ENCODE measurements at places on chromosomes 4 and X.

DNA sequence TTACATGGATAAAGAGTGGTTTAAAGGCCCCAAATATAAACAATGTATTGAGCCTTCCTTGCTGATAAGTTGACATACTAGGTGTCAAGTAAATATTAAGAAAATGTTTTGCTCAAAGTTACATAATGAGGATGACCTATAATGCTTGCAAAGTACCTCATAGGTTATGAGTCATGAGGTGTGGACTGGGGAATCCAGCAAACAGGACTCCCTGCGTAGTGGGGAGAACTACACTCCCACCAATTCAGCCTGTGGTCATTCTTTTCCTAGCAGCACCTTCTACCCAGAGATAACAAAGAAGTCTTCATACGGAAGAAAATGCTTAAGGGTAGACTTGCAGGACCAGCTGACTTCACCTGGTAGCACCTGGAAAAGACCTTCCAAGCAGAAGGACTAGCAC, 418.9 kb upstream of the CPEB2 start:
- DNase-seq = no peak

DNA sequence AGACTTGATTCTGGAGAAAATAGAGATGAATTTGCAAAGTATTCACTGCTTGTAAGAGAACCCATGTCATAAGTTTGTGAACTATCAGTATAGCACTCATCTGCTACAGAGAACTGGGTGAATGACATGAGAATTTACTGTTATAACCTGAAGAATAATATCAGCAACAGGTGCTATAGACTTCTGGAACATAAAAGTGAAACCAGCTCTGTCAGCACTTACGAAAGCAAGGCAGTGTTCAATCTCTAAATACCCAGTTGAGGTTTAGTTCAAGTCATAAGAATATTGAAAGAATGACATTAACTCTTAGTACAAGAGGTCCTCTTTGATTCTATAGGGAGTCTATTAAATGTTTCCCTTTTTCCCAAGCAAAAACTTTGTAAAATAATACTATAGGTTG, 232.9 kb upstream of the ANKRD50 start:
- DNase-seq = no peak

DNA sequence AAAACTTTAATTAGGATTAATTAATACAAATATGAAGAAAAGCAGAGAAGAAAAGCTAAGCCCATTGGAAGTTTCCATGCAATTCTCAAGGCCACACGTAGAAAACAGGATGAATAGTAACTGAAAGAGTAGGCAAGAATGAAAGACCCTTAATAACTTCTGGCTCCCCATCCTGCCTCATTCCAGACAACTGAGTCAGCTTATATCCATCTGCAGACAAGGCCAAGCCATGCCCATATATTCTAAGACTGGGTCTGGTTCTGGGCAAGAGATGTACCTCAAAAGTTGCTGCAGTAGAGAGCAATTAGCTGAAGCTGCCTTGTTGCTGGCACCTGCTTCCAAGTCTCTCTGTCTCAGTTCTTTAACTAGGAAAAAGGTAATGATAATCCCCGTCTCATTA, 244.1 kb downstream of the GPC3 start:
- no peak for DNase-seq

GRCh38 chr4:134691915-134692314, 490.3 kb upstream of the PABPC4L start:
- DNase-seq = no peak

DNA sequence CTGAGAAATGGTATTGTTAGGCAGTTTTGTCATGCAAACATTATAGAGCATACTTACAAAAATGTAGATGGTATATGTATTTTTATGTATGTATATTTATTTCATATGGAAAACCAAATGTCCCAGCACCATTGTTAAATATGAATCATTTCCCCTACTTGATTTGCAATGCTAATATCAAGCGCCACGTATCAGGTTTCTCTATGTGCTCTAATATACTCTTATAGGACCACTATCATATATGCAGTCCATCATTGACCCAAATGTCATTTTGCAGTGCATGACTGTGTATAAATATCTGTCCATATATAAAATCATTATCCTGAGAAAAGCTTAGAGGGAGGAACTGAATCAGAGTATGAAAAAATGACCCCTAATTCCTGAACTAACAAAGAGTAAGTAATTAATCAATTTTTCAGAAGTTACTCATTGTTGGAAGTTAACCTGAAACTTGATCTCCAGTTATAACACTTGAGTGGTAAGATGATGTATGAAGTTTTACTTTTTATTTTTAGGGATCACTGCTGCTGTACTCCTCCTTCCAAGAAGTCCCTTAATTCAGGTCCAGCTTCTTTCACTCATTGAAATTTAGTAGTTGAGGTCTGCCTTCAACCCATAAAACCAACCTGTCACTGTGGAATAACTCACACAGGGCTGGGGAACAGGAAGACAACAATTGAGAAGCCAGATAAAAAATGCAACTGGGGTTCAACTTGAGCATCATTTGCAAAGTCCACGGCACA, 134.8 kb upstream of the LDB2 start:
- no peak for DNase-seq

GRCh38 chr4:705278-706082, at the start of gene PCGF3:
Gene PCGF3 (plus strand): TSS chr4:705832. CDS start chr4:733681, 27,849 bp downstream.
- peak; percentile 81 for DNase-seq

- no peak for DNase-seq
Observed at GRCh38 chrX:41133551-41133950, 48.3 kb downstream of the USP9X start.

- no peak for DNase-seq
Observed at GRCh38 chr4:152655272-152656129, 24.3 kb downstream of the TMEM154 start.

- DNase-seq = no peak
Observed at GRCh38 chr4:152572417-152573086, 36.7 kb upstream of the FBXW7 start.

GRCh38 chr4:185305979-185306442, 89.7 kb downstream of the LRP2BP start:
- DNase-seq = no peak

DNA sequence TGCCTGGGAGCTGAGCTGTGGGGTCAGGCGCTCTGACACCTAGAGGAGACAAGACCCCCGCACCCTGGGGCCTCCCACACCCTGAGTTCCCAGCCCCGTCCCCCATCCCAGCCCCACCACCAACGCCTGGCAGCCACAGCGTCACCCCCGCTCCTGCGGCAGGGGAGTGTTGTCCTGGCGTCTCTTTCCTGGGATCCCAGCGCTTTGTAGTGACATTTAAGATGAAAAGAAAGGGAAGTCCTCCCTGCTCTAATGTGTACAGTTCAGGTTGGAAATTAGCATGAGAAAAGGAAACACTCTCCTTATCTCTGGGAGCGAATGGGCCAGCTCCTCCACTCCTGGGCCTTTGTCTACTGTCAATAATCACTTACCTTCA, 112.1 kb downstream of the FAM53A start:
- no peak for DNase-seq

- DNase-seq = no peak
Observed at GRCh38 chrX:21153503-21153902, 220.7 kb upstream of the CNKSR2 start.

- DNase-seq = no peak
Observed at GRCh38 chr4:56804551-56804950, 16.9 kb downstream of the SPINK2 start.

- DNase-seq = no peak
Observed at GRCh38 chr4:139767168-139767567, 101.5 kb downstream of the MGST2 start.

- DNase-seq = no peak
Observed at GRCh38 chr4:29081234-29081955, 1638.8 kb upstream of the PCDH7 start.

GRCh38 chr4:14888790-14889572, 113.3 kb upstream of the CPEB2 start:
- no peak for DNase-seq

GRCh38 chr4:112717856-112718255, 80.9 kb downstream of the LARP7 start:
- DNase-seq = no peak

DNA sequence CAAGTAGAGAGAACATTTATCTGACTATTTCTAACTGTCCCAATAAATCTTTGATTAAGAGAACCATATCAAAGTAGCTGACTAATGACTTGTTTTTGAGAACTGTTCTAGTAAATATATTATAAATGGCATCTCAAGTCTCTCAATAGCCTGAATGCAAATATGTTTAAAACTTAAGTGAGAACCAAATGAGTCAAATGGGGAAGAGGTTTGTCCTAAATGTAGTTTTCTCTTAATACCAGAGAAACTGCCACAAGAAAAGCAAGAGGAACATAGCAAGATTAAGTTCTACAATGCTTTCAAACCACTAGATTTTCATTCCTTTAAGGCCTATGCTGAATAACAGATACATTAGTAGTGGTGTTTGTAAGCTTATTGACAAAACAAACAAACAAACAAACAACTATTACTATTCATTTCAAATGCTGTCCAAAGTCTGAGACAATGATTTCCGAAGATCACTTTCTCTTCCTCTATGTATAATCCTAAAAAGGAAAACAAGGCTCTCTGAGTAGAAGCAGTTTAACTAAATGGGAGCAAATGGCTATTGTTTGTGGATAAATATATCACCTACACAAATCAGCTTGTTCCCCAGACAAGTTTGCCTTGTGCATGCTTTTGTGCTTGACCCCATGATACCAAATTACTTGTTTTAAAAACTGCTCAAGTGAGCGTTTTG, 408.4 kb upstream of the EMCN start:
- no peak for DNase-seq

- no peak for DNase-seq
Observed at GRCh38 chr4:1616557-1616930, 67.6 kb downstream of the FAM53A start.

- DNase-seq = no peak
Observed at GRCh38 chrX:5194806-5195205, 1033.9 kb downstream of the NLGN4X start.

DNA sequence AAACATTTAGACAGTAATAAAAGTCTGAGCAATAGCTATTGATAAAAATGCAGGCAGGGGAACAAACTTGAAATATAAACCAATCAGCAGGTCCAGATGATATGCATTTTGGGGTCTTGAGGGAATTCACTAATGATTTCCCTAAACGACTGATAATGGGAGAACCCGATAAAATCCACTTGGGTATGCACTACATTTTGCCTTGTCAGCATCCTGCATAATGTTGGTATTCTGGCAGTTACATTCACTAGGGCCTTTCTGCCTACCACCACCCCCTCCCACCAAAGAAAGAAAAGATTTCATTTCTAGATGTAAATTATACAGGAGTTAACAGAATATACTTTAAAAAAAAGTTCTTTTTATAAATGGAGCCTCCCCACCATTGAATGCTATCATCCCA, 63.5 kb upstream of the IL1RAPL2 start:
- no peak for DNase-seq

DNA sequence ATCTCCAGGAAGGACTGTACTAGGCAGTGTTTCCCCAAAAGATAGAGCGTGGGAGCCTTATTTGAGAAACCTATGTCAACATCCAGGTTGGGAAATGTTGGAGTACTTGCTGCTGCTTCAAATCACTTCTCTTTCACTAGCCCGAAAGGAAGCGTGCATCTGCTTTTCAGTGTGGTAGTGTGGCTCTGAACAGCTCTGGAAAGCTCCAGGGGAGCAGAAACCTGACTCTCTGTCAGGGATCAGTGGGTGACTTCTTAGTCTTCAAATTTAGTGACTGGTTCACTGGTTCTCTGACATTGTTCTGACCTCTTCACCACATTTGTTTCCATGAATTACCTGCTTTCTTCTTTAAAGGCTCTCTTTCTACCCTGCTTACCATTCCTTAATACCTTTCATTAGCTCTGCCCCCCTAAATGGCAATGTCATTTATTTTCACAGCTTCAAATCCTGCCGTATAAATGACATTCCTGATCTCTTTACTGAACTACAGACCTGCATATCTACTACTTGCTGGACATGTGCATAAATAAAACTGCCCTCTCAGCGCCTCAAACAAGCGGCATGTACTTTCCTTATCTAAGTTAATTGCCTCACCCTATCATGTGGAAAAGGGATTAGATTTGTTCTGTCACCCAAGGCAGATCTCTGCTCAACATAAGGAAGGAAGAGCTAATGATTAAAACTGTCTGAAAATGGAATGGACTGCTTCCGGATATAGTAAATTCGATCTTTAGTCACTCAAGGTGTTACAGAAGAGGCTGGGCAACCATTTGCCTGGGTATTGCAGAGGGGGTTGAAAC, 37.0 kb downstream of the DLG3 start:
- no peak for DNase-seq

DNA sequence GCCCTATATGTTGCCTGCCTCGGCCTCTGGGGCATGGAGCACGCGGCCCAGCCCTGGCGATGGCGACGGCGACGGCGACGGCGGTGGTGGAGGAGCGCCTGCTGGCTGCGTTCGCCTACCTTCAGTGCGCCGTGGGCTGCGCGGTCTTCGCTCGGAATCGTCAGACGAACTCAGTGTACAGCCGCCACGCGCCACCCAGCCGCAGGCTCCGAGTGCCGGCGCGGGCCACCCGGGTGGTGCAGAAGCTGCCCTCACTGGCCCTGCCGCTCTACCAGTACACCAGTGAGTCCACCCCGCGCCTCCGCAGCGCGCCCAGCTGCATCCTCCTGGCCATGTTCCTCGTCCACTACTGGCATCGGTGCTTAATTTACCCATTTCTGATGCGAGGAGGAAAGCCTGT, 83.7 kb upstream of the F9 start:
- DNase-seq = no peak

- no peak for DNase-seq
Observed at GRCh38 chrX:40471965-40472648, 108.7 kb upstream of the ATP6AP2 start.

DNA sequence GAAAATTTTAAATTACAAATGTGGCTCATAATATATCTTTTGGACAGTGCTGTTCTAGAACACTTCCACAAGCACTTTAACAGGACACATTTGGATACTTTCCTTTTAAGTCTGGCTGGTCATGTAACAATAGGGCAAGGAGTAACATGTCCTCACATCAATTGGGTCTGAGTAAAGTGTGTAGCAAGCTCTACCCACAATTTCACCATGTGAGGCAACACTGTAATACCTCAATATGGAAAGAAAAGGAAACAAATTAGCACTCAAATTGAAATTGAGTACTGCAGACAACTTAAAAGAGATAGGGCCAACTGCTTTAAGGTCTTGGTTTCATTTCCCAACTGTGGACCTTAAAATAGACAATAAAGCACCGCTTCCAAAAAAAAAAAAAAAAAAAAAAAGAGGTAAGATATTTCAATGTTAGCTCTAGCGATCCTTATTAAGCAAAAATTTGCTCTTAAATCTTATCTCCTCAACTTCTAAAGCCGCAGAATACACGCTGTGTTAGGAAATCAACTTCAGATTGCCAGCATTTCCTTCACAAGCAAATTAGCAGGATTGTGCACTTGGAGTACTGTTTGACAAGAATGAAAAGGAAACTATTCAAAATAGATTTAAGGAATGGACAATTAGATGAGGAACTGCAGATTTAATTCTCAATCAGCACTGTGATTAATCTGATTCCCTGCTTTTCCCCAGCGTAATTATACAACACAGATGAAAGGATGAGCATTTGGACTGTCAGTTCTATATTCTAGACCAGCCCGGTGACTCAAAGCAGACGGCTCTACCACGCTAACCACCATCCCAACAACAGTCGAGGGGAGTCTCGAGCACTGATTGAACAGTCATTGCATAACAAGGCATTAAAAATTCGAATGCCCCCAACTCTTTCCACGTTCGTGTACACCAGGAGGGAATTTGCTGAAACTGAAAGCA, 1.6 kb downstream of the CASK start:
- no peak for DNase-seq

Data from brain pericyte (primary cell).